ENCODE measurements at places on chromosomes 6 and 20.

DNA sequence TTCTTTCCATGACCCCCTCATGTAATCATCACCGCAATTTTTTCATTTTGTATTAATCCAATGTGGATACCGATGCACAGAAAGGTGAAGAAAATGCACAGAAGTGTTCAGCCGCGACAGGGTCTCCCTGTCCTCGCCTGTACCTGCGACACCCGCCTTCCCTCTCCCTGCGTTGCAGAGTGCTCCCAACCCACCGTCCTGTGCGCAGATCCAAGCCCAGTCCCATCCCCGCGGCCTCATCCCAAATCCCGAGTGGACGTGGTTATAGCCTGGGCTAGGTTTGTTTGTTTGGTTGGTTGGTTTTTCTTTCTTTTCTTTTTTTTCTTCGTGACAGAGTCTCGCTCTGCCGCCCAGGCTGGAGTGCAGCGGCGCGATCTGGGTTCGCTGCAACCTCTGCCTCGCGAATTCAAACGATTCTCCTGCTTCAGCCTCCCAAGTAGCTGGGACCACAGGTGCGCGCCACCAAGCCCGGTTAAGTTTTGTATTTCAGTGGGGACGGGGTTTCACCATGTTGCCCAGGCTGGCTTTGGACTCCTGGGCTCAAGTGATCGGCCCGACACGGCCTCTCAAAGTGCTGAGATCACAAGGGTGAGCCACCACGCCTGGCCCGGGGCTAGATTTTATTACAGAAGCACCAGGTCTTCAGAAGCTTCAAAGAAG, 536 bp upstream of the RAET1G start:
- no peak for DNase-seq

- DNase-seq = no peak
Measured at GRCh38 chr6:2721219-2721618, 29.5 kb downstream of the MYLK4 start.

DNA sequence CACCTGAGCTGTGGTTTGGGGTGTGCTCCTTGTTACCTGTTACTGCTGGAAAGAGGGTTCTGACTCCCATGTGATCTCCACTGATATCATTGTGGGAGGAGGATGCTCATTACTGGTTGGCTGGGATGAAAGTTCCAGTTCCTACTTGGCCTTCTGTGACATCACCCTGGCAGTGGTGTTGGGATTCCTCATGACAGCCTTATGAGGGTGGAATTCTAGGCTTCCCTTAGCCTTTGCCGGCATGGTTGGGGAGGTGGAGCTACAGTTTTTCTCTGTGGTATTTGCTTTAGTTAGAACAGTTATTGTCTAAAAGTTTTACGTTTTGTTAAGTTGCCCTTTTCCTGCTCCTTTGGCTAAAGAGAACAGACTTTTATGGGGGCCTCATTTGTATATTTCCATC, 112.1 kb downstream of the AFG1L start:
- no peak for DNase-seq

DNA sequence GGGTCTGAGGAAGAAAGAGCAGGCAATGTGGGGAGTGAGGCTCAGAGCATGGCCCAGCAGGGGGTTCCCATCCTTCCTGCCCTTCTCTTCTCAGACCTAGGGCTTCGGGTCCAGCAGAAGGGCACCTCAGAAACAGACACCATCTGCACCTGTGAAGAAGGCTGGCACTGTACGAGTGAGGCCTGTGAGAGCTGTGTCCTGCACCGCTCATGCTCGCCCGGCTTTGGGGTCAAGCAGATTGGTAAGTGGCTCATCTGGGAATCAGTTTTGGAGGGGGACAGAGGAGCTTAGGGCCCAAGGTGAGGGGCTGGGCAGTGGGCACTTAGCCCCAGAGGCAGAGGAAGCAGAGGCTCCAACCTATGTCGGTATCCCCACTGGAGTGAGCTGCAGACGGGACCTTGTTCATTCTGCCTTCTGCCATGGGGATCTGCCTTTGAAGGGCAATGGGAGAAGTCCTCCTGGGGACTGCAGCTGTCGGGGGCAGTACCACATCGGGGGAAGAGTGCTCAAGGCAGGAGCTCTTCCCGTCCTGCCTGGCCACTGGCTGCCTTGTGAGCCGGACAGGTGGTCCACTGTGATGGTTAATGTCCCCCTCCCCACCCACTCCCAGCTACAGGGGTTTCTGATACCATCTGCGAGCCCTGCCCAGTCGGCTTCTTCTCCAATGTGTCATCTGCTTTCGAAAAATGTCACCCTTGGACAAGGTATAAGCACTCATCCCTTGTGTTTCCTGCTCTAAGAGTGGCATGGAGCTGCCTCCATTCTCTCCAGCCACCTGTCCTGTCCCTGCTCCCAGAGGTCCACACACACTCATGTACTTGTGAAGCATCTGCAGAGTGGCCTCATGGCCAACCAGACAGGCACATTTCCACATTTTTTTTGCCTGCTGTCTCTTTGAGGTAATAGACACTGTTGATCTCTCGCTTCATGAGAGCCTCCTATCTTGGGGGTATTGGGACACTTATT, 4.7 kb downstream of the CD40 start:
- no peak for DNase-seq

- DNase-seq = no peak
Measured at GRCh38 chr6:107102414-107102805, 12.9 kb downstream of the BEND3 start.

GRCh38 chr20:32203356-32204204, 4.0 kb downstream of the PLAGL2 start:
- no peak for DNase-seq

GRCh38 chr6:6724539-6725467, 136.3 kb downstream of the LY86 start:
- DNase-seq = no peak
